ENCODE measurements at places on chromosomes 6 and 20.

DNA sequence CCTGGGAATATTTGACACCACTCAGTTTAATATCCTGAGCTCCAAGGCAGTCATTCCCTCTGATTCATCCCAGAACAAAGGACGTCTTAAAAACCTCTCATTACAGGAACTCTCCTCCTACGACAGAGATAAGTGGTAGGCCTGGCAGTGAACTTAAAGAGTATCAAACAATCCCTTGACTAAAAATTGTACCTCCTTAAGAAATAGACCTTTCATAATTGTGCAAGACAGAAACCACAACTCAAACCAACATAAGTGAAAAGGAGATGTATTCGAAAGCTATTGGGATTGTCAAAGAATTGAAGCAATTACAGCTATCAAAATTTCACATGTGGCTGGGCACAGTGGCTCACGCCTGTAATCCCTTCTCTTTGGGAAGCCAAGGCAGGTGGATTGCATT, 19.1 kb upstream of the BNIP5 start:
- no peak for DNase-seq

DNA sequence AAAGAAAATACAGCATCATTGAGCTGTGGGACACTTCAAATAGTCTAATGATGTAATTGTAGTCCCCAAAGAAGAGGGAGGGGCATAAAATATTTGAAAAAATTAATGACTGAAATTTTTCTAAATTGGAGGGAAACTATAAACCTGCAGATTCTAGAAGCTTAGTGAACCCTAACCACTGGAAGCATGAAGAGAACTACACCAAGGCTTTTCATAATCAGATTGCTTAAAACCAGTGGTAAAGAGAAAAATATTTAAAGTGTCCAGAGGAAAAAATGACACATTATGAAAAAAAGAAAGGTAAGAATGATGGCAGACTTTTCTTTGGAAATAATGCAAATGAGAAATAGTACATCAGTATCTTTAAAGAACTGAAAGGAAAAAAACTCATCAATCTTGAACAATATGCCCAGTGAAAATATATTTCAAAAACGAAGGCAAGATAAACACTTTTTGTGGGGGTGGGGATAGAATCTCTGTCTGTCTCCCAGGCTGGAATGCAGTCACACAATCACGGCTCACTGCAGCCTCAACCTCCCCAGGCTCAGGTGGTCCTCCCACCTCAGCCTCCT, 31.3 kb downstream of the BICRAL start:
- DNase-seq, result no peak

GRCh38 chr6:113997116-113997515, 26.2 kb upstream of the HDAC2 start:
- no peak for DNase-seq

GRCh38 chr6:21053612-21054011, 519.4 kb downstream of the CDKAL1 start:
- DNase-seq, result no peak

GRCh38 chr6:169868458-169868857, 117.0 kb downstream of the ERMARD start:
- DNase-seq, result peak; percentile 62

GRCh38 chr6:5732496-5732895, 274.2 kb downstream of the NRN1 start:
- DNase-seq, result no peak

DNA sequence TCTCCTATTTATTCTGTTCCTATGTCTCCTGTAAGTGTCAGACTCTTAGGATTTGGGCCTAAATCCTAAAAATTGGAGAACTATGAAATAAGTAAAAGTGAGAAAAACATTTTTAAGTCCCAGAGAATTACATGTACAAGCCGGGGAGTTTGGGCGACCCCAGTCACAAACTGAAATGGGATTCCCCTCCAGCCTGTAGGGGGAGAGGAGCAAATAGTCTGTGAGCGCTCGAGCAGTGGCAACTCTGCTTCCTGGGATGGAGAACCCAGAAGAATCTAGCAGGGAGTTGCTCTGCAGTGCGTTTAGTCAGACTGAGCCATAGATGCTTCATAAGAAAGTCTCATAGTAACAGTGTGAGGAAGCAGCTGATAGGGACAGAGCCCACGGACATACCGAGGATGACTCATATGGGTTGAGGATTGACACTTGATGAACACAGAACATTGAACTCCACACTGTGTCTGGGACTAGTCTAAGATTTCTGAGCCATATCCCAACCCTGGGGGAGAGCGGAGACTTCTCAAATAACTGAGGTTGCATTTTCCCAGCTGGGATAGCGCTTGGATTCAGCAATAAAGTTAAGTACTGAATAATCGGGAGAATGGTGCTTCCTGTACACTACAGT, 437.2 kb downstream of the BCKDHB start:
- DNase-seq, result no peak

GRCh38 chr20:57667924-57668782, 41.7 kb downstream of the PMEPA1 start:
- DNase-seq, result no peak

- DNase-seq, result no peak
Measured at GRCh38 chr6:159212525-159213280, 43.5 kb downstream of the FNDC1 start.

GRCh38 chr20:17816804-17817587, 117.2 kb downstream of the BANF2 start:
- DNase-seq, result no peak

DNA sequence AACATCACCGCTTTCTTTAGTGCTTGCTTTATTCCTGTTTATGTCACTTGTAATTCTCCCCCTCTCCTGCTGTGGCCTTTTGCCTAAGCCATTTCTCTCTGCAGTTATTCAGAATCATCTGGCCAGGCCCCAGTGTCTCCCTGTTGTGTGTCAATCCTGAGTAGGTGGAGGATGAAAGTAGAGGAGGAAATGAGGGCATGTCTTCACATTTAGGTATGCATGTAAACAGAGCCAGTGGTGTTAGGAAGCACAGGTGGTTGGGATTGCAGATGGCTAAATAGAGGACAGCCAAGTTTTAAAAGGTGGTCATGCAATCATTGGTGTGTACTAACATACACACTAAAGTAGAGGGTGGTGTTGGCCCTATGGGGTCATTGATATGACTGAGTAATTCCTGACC, 5.2 kb downstream of the PRSS35 start:
- no peak for DNase-seq

- no peak for DNase-seq
Measured at GRCh38 chr20:47927944-47928343, 142.7 kb upstream of the SULF2 start.

DNA sequence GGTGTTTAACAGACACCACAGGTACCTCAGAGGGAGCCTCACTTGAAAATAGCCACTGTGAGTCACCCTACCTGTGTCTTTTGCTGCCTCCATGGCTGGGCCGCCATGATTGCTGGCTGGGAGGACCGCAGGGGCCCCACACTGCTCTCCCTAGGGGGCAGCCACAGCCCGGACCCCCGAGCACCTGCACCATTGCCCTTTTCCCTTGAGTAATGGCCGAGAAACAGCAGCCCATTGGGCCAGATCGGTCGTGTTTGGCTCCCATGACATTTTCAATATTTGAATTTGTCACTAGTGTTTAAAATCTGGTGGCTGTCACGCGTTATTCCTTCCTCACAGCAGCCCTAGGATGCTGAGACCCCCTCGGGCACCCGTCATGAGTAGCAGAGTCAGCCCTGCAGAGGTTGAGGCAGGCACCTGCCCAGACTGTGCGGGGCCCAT, 6.7 kb downstream of the ZBP1 start:
- DNase-seq, result peak; percentile 3

GRCh38 chr20:35133031-35133430, 14.1 kb downstream of the EDEM2 start:
- DNase-seq, result no peak

- no peak for DNase-seq
Measured at GRCh38 chr6:105097288-105097687, 82.5 kb downstream of the POPDC3 start.

GRCh38 chr6:168299541-168300511, 19.8 kb downstream of the DACT2 start:
- no peak for DNase-seq

- no peak for DNase-seq
Measured at GRCh38 chr6:133863228-133863627, 25.7 kb upstream of the TCF21 start.

- DNase-seq, result no peak
Measured at GRCh38 chr6:79801362-79801761, 146.0 kb downstream of the ELOVL4 start.
